NCI-H1105 (cell line): ENCODE measurements at places on chromosomes 12 and 14.

DNA sequence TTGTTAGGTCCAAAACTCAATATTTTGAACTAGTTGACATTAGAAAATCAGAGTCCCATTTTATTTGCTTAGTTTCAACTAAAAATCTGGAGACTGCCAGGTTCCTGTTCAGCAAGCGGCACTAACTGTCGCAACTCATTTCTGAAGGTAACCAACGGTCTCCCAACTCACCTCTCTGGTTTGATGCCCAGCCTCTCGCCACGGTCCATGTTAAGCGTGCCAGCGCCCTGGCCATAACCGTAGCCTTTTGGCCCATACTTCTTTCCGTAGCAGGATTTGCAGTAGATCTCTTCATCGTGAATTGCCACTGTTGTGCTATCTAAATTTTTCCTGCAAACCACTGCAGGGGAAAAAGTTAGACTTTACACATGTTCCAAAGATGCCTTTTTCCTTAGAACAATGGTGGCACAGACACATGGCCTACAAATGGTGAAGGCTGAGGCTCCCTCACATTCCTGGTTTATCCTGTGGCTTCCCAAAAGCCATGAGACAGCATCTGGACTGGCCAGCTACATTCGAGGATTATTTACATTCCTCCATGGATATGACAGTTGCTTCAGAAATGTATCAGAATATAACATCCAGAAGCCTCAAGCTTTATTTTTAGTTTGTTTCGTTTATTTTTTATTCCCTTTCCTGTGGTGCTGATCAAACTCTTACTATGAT, 15.7 kb downstream of the CSRP2 start:
- DNase-seq = no peak

GRCh38 chr14:105317546-105317945, 3.0 kb downstream of the PACS2 start:
- no peak for DNase-seq

DNA sequence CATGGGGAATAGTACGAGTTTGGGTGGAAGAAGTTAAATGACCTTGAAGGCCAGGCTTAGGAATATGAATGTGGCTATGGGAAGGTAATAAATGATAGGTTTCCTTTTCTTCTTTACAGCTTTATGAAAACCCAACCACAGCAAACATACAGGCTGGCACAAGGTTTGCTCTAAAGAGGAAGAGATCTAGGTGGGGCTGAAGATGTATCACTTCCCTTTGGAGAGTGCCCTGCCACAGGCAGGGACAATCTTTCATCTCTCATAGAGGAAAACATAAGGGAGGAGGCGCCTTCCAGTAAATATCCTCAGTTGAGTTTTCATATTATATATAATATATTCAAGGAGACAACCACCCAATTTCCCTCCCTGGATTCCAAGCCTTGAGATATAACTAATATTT, 72.9 kb upstream of the FRMD6 start:
- no peak for DNase-seq

DNA sequence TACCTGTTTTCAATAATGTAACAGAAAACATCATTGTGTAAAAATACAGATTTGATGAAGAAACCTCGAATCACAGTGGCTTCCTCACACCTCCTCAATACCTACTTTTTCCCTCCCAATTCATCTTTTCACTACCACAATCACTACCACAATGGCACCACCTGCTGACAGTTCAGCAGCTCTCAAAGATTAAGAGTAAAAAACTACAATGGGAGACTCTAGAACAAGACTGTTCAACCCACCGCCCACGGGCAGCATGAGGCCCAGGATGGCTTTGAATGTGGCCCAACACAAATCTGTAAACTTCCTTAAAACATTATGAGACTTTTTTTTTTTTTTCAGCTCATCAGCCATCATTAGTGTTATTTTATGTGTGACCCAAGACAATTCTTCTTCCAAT, 15.2 kb downstream of the MED6 start:
- DNase-seq = no peak
